ENCODE measurements at places on chromosomes 16 and 17.

DNA sequence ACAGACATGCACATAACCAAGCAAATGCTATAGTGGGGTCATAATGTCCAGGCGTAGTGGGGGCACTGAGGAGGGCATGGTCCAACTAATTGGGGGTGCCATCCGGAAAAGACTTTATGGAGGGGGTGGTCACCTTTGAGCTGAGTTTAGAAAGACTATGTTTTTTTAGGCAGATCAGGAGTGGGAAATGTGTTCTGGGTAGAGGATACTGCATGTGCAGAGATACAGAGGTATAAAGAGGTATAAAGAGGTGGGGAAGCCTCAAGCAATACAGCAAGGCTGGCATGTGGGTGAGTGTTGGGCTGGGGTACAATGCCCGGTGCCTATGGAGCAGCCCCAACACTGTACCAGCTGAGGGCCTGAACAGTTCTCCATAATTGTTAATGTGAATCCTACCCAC lies 53.1 kb downstream of the SPACA3 start:
- DNase-seq = no peak

- DNase-seq = peak; percentile 58
Observed at GRCh38 chr16:55711959-55712876, 56.4 kb downstream of the SLC6A2 start.

- DNase-seq = no peak
Observed at GRCh38 chr16:22711847-22712246, 102.1 kb upstream of the HS3ST2 start.

DNA sequence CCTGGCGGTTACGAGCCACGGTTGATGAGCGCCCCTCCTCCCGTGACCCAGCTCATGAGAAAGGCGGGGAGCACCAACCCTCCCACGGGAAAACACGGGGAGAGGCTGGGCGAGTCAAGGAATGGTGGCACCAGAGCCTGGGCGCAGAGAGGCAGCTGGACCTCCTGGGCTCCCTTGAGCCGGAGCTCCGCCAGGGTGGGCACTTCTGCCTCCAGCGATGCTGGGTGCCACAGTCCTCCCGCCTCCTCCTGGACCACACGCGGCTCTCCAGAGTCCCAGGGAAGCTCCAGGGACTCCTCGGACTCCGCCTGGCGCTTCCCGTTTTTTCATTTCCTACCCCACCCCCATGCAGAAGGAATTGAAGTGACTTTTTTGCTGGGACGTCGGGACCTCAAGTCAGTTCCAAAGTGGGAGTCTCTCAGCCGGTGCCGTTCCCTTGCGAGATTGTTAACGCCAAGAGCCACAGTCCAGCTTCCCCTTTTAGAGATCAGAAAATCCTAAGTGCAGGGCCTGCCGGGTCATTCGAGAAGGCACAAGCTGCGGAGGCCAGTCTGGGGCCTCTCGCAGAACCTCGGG lies 6.6 kb upstream of the CBX8 start:
- no peak for DNase-seq

DNA sequence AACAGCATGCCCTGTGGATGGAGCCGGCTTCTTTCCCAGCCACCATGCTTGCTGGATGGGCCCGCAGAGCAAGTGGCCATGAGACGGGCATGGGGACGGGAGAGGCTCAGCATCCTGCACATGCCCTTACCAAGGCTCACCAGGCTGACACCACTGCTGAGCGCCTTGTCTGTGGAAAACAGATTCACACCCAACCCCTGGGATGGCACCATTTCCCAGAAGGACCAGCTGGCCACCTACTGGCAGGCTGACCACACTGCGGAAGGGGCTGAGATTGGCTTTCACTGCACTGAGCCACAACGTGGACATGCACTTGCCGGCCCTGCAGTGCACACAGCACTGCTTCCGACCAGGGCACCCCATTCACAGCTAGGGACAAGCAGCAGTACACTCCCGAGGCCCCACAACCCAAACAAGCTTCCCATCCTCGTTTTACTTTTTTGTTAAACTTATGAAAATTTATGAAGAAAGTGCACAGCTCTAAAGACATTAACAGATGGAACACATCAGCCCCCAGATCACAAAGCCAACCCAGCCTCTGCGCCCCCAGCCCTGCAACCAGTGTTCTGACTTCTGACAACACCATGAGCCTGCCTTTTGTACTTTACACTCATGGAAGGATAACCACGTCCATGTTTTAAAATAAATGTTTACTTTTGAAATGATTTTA lies 13.9 kb upstream of the KRTAP17-1 start:
- DNase-seq = no peak

Data from stimulated activated CD4-positive, alpha-beta T cell treated with anti-CD3 and anti-CD28 coated beads, TNF-alpha, amount 100 ng/mL, for 24 hours (primary cell).